ENCODE measurements at places on chromosomes 4 and X.
A peak's percentile ranks its signal among the peaks of the same experiment; 100 is the strongest.

- DNase-seq: no peak
These were observed 51.1 kb downstream of the HAND2 start for GRCh38 chr4:173478913-173479283.

GRCh38 chr4:3493720-3494461, 30.8 kb downstream of the DOK7 start:
- no peak for DNase-seq

- DNase-seq: no peak
These were observed 55.8 kb downstream of the PAK3 start for GRCh38 chrX:111151764-111152163.

DNA sequence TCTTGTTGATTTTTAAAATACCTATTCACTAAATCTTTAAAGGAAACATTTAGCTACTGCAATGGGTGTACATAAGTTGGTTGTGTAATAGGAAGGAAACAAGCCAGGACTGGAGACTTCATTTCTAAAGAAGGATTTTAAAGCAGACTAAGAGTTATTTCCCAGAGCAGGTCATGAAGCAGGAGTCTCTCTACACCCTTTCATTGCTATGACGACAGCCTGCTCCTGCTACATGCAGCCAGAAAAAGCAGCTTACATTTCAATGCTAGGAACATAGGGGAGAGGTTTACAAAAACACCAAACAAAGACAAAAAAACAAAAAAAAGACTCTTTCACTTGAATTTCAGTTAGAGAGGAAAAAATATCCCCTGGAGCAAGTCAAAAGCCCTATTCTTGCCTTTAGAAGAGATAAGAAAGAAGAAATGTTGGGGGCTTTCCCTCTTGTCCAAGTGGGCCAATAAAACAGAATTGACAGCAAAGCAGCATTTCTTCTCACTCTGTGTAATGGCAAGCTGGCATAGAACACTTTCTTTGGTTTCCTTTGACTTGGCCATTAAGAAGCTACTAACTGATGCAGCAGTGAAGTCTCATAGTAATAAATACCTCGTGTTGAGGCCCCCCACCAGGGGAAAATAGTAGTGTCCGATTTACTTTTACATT, 3.4 kb downstream of the SPARCL1 start:
- DNase-seq: no peak

GRCh38 chr4:10456260-10456594, 999 bp downstream of the ZNF518B start:
- no peak for DNase-seq

DNA sequence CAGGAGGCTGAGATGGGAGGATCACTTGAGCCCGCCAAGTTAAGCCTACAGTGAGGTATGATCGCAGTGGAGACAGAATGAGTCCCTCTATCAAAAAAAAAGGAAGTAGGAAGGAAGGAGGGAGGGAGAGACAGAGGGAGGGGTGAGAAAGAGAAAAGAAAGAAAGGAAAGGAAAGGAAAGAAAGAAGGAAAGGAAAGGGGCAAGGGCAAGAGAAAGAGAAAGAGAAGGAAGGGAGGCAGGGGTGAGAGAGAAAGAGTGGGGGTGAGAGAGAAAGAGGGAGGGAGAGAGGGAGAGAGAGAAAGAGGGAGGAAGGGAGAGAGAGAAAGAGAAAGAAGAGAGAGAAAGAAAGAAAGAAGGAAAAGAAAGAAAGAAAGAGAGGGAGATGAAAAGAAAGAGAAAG, 13.2 kb downstream of the ELF2 start:
- no peak for DNase-seq

GRCh38 chr4:173333658-173334084, 487 bp downstream of the HMGB2 start:
- peak; percentile 20 for DNase-seq

Data from stimulated activated CD8-positive, alpha-beta memory T cell treated with anti-CD3 and anti-CD28 coated beads, Interleukin-12 subunit alpha, Interleukin-12 subunit beta, amount 100 ng/mL, for 1 hour (primary cell).